ENCODE measurements at places on chromosomes 1 and 21. TPM values are rescaled to one million over a fixed set of nuclear protein-coding genes. Genes with fewer than 3 reads are reported as not detected.

The PRPF38B gene
- total RNA-seq, result 26.6 TPM

The RGSL1 gene
- not detected for total RNA-seq

The GPA33 gene
- not detected for total RNA-seq

The TXNIP gene
- total RNA-seq, result 920 TPM

The RAB25 gene
- total RNA-seq, result 11.9 TPM

GRCh38 chr1:94246692-94247137, 9.3 kb upstream of the ARHGAP29 start:
- DNase-seq, result no peak

GRCh38 chr1:41382480-41383090, 21.4 kb downstream of the FOXO6 start:
- DNase-seq, result no peak

DNA sequence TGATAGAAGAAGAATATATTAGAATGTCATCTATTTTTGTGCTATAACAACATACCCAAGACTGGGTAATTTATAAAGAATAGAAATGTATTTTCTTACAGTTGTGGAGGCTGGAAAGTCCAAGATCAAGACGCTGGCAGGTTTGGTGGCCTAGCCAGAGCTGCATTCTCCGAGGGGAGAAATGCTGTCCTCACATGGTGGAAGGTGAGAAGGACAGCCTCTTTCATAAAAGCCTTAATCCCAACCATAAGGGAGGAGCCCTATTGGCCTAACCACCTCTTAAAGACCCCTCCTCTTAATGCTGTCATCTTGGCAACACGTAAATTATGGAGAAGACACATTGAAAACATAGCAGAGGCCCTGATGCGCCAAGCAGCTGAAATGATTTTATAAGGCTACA, 60.1 kb upstream of the KAZN start:
- DNase-seq, result no peak

DNA sequence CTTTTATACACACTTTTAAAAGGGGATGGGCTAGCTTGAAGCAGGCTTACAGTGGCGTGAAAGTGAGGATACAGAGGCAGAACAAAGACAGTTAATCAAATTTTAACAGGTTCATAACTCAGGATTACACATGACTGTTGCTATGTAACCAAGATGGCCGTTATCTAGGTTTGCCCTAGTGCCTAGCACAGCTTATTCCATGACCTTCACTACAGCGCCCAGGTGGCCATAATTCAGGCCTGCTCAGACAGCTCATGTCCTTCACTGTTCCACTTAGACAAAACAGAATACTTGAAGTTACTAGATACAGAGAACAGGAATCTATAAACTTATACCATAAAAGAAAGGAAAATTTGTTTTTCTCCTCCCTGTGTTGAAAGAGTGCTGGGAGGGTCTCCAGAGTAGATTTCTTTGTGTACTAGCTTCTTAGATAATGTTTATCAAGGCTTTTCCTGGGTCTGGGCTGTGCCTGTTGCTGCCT, 6.2 kb upstream of the SPRR2F start:
- no peak for DNase-seq

DNA sequence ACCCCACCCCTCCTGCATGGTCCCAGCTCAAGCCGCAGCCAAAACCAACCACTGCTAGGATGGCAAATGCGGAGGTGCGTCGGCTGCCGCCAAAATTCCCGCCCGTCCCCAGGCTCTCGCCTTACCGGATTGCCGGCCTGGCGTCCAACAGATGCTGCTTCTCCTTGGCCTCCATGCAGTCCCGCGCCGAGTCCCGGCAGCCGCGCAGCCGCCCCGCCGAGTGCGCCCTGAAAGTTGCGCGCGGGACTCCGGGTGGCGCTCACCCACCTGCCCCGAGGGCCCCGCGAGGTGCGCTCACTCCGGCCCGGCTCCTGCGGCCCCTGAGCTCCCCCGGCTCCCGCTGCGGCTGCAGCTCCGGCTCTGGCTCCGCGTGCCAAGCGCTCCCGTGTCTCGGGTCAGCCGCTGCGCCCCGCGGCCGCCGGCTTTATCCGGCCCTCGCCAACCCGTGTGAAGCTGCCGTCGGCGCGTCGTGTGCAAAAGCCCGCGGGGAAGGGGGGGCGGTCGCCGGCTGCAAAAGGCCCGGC, at the start of gene SLC30A2:
TSS of gene SLC30A2 (minus strand) at position 397 of the 524 bp plus-strand sequence. CDS start at position 175, 222 bp downstream.
- no peak for DNase-seq

All from urinary bladder (tissue), 4 donors.